ENCODE measurements at places on chromosomes 6 and 20.

GRCh38 chr6:135869857-135870256, 18.4 kb downstream of the PDE7B start:
- no peak for DNase-seq

- DNase-seq = no peak
Measured at GRCh38 chr6:21648475-21649050, 55.0 kb downstream of the SOX4 start.

DNA sequence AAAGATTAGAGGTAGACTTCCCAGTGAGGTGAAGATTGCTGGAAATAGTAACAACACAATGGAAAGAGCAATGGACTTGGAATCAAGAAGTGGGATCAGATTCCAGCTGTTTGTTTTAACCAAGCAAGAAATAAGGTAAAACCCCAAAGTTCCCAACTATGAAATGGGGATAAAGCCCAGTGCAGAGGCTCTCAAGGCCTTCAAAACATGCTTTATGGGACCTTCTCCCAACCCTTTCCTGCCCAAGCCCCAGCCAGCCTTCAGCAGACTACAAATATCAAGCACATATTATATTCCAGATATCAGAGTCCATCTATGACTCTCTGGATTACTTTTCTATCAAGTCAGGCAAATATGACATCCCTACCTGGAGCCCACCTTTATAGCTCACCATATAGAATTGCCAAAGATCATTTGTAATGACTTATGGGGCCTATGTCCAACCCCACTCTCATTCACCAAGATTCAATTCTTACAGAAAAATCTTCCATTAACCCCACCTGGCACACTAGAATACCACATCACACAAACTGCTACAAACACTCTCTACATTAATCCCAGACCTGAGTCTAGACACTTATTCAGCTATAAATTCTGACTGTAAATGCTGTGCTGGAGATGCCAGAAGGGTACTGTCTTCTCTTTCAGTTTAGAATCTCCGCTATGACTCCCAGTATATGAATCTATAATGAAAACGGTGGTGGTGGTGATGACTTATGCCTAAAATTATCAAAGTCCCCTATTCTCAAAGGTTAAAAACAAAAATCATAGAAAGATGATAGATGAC, 6.1 kb downstream of the DDX39B start:
- DNase-seq = no peak

GRCh38 chr6:159104931-159105330, 60.1 kb upstream of the TAGAP start:
- no peak for DNase-seq

DNA sequence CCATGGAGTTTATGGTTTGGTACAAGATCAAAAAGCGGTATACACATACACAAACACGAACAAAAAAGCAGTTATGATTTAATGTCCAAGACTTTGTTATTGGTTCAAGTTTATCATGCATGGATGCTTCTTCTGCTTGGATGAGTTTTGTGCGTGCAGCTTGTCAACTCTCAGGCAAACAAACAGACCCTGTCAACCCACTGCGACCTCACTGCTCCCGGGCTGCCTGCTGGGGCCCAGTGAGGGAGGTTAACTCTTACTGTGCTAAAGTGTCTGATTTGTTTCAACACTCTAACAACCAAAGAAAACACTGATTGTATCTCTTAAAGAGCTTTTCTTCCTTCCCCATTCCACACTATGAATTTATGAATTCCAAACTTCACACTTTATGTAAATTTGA, 26.8 kb upstream of the DDR1 start:
- DNase-seq = no peak

- no peak for DNase-seq
Measured at GRCh38 chr20:21640556-21640955, 64.9 kb upstream of the PAX1 start.

- DNase-seq = no peak
Measured at GRCh38 chr20:4567170-4567569, 154.5 kb upstream of the PRND start.

DNA sequence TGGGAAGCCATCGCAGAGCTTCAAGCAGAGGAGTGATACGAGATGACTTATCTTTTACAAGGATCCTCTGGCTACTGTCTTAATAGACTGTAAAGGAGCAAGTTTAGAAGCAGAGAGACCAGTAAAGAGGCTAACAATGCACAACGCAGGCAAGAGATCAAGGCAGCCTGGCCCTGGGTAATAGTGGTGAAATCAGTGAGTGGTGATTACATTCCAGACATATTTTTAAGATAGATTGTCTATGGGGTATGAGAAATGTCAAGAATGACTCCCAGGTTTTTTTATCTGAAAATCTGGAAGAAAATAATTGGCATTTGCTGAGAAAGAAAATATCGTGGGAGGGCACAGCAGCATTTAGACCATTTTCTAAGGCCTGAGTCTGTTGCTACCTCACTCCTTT, 213.6 kb upstream of the HTR1E start:
- DNase-seq = no peak

DNA sequence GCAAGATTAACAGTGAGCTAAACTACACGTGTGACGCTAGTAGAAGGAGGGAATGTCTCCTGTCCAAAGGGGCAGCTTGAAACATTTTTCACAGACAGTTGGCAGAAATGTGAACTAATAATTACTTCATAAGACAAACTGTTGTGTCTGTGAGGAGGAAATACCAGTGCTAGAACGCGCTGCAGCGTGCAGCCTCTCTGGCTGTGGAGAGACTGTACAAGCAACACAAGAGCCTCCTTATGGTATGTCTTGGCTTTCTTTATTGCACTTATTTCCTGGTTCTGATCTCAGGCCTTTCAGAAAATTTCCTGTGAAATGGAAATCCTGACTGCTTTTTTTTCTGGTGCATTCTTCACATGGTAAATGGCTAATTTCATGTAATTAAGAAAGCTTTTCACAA, 25.3 kb upstream of the TIAM2 start:
- DNase-seq = no peak

GRCh38 chr20:10558635-10559187, 115.1 kb downstream of the JAG1 start:
- no peak for DNase-seq

DNA sequence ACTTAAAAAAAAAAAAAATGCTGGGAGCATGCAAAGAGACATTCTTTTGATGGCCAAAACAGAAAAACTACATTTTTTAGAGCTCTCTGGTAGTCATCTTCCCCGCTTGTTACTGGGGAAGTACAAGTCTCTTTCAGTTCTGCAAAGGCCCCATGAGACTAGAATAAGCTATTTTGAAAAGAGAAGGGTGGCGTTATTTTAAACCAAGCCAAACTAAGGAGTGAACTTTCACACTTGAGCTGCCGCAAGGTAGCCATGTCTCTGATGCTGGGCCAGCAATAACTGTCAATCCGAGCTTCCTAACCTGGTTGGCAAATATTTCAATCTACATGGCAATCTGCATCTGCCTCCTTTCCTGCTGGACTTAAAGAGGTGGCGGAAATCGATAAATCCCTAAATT, 96.7 kb downstream of the L3MBTL3 start:
- no peak for DNase-seq
